ENCODE measurements at places on chromosomes 1 and 21.

- DNase-seq: no peak
Observed at GRCh38 chr1:38275960-38276359, 229.4 kb upstream of the POU3F1 start.

- DNase-seq: no peak
Observed at GRCh38 chr1:164640686-164641352, 81.8 kb downstream of the PBX1 start.

DNA sequence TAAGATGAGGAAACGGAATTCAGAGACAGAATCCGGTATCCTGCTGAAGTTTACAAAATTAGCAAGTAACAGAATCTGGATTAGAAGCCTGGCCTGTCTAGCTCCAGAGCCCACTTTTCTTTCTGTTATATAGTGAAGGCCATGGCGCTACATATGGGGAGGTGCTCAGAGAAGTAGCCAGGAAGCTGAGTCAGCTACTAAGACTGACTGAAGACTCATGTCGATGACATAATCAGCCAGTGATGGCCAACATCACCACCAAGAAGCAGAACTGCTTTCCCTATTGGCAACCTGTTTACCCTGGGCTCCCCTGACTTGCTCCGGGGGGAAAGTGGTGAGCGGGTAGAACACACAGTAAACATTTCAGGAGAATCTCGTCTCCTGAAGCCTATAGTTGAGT is 18.8 kb downstream of the LRRC52 start:
- DNase-seq: no peak

DNA sequence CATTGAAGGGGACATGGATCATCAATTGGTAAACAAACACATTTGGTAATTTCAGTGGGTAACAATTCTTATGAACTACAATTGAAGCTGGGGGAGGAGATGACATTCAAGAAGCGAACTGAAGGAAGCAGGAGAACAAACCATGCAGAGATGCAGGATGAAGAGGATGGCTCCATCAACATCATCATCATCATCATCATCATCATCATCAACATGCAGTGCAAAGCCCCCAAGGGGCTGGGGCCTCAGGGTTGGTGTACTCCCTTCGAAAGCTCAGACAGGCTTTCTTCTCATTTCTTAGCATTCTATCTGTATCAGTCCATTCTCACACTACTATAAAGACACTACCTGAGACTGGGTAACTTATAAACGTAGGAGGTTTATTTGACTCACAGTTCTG is 105.8 kb downstream of the DUSP10 start:
- DNase-seq: no peak

- no peak for DNase-seq
Observed at GRCh38 chr1:221740369-221740992, 1.4 kb downstream of the DUSP10 start.

GRCh38 chr1:186957314-186957713 is 128.6 kb downstream of the PLA2G4A start:
- DNase-seq: no peak

- DNase-seq: no peak
Observed at GRCh38 chr1:216670118-216670883, 52.9 kb downstream of the ESRRG start.

- DNase-seq: no peak
Observed at GRCh38 chr21:31946231-31946630, 73.4 kb downstream of the HUNK start.

DNA sequence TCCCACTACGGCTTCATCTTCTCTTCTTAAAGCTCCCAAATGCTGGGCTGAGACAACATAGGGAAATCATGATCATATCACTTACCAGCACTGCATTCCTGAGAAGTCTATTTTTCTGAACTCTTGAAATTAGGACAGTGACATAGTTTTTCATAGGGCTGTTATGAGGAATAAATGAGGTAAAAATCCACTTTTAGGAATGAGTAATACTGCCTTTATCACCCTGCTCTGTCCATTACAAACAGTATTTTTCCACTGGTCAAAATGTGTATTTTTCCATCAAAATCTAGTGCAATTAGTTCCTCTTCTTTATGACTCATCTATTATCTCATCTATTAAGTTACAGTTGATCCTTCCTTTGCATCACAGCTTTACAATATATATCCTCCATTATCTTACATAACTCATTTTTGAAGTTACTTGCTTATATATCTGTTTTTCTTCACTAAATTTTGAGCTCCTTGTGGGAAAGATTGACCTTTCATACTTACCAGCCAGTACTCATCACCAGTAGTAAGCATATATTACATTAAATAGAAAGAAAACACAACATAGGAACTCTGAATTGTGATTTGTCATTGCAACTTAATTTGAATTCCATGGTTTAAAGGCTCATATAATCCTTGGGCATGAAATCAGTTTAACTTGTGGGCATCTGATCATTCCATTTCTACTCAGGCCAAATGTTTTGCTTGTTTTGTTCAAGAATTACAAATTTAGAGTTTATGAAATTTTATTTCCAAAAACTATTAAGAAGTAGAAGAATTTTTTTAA is 37.1 kb downstream of the PRRX1 start:
- no peak for DNase-seq

GRCh38 chr1:9150582-9151327 is 21.9 kb upstream of the GPR157 start:
- DNase-seq: no peak

GRCh38 chr1:245501633-245502032 is 346.8 kb downstream of the KIF26B start:
- no peak for DNase-seq

DNA sequence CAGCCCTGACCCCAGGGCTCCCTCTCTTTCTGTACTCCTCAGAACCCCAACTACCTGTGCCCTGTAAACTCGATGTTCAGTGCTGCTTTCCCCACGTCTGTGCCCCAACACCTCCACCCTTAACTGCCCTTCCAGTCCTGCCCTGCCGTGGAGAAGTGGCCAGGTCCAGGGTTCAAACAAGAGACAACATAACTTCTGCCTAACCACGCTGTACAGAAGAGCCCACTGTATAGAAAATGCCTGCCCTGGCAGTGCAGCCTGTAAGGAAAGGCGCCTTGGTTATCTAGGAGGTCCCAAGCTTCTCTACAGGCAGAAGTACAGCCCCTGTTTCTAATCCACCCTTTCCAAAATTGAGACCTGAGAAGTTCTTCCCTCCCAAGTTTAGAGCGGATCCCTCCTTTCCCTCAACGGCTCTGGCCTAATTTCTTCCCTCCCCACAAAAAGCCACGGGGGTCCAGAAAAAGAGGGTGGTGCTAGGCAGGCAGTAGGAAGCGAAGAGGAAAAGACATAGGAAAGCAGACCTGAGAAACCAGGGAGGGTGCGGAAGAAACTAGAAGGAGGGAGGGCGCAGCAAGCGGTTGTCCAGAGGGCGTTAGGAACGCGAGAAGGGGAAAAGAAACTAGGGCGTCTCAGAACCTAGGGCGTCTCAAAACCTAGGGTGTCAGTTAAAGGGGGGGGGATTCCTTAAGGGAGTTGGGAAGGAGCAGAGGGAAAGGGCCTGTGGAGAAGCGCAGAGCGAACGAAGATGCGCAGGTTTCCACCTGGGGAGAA is 3.2 kb downstream of the DMRTA2 start:
- no peak for DNase-seq

DNA sequence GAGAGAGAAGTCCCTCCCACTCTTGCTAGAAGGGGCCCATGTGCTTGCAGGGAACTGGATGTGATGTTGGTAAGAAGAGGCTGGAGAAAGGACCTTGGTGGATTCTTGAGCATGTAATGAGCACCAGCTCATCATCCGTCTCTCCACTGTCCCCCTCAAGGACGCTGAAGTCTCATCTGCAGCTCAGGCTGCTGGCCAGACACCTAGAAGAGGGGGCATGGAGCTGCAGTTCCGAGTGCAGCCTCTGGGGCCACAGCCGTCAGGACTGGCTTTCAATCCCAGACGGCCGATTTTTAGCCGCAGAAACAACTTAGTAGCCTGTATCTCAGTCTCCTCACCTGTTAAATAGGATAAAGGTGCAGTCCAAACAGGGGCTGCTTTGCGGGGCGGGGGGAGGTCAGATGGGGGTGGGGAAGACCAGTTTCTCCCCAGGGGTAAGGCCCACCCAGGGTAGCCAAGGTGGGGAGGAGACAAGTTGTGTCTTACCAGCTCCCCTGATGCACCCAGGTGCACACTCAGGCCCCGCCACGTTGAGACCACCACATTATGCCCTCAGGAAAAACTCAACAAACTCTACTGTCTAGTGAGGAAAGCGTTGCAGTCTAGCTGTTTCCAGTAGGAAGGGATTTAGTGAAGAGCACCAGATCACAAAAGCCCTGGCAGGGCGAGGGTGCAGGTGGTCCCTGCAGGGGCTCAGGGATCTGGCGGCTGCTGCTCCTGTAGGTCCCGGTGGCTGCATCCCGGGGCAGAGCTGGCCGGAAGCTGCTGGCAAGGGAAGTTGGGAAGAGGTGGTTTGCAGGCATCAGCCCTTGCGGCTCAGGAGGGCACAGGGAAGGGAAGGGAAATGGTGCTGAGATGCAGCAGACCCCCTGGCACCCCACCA is 29.5 kb downstream of the LDLRAP1 start:
- DNase-seq: no peak

DNA sequence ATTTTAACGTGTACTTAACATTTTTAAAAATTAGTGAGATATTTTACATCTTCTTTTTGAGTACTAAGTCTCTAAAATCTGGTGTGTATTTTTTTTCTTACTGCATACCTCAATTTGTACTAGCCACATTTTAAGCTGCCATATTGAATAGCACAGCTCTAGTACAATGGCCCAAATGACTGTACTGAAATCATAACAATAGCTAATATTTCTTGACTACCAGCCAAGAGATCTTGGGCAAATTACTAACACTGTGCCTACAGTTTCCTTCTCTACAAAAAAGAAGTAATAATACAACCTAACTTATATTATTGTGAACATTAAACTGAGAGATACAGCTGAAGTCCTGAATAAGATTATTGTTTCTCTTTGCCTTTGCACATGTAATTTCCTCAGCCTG is 57.2 kb downstream of the CDC7 start:
- DNase-seq: no peak

GRCh38 chr1:159895286-159895685 is 4.7 kb downstream of the CFAP45 start:
- no peak for DNase-seq

- no peak for DNase-seq
Observed at GRCh38 chr1:11797525-11798216, 8.1 kb downstream of the MTHFR start.

- DNase-seq: peak; percentile 57
Observed at GRCh38 chr1:6302568-6302967, 41.7 kb upstream of the GPR153 start.

DNA sequence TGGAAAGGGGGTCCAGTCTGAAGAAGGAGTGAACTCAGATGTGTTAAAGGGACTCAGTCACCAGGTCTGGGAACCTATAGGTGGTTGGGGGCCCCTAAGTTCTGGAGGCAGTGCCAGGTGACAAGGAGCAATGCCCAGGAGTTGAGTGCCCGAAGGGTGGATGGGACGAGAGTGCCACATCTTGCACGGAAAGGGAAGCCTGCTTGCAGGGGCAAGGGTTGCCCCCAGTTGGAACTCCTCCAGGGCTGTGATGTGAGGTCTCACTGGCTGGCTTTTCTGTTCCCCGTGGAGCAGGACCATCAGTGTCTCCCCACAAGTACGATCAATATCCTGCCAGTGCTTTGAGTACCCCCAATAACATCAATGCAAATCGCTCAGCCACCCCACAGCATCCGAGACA is 107.3 kb downstream of the TOMM20 start:
- no peak for DNase-seq

DNA sequence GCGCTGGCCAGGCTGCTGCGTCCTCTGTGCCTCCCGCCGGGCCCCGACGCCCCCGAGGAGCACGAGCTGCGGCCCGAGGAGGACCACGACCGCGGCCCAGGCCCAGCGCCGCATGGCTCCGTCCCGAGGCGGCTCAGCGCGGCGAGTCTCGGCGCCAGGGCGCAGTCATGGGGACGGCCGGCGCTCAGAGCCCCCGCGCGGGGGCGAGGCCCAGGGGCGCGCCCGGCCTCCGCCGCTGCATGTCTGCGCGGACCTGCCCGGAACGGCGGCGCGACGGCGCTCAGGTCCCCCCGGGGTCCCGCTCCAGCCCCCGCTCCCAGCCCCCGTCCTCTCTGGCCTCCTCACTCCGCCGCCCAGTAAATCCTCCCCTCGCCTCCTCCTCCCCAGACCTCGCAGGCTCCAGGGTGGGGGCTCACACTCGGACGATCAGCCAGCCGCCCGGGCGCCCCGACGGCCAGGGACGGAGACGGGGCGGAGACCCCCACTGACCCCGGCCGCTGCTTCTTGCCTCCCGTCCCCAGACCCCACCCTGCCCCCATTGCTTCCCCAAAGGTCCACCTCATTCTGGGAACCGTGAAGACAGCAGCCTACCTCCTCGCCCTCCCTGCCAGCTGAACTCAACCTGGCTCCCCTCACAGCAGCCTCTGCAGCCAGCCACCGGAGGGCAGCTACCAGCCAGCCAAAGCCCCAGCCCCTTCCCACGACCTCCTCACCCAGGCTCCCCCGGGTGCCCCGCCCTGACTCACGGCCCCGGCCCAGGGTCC is at the start of gene C1QTNF12:
TSS of gene C1QTNF12 (minus strand) at position 146 of the 764 bp plus-strand sequence. CDS start at position 114, 32 bp downstream.
- no peak for DNase-seq

DNA sequence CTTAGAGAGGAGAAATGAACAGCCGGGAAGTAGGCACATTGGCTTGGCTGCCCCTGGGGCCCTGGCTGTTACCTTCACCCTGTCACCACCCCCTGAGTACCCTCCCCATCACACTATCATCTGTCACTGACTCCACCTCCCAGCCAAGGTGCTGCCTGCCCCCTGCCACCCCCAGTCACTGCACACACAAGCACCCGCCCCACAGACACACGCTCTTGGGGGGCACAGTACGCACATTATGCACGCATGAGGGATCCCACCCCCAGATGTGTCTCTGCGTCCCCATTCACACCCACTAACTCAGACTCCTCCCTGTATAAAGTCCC is 223.3 kb downstream of the PTPRU start:
- no peak for DNase-seq

- no peak for DNase-seq
Observed at GRCh38 chr1:18996548-18997177, 40.2 kb upstream of the IFFO2 start.

Measured in cerebellar nuclear complex (tissue), 1 donor.